GF-D8 (cell line): ENCODE measurements at places on chromosomes 7 and 10.
A peak's percentile ranks its signal among the peaks of the same experiment; 100 is the strongest.

GRCh38 chr10:93390306-93391090, 91.6 kb downstream of the MYOF start:
- DNase-seq, result no peak

DNA sequence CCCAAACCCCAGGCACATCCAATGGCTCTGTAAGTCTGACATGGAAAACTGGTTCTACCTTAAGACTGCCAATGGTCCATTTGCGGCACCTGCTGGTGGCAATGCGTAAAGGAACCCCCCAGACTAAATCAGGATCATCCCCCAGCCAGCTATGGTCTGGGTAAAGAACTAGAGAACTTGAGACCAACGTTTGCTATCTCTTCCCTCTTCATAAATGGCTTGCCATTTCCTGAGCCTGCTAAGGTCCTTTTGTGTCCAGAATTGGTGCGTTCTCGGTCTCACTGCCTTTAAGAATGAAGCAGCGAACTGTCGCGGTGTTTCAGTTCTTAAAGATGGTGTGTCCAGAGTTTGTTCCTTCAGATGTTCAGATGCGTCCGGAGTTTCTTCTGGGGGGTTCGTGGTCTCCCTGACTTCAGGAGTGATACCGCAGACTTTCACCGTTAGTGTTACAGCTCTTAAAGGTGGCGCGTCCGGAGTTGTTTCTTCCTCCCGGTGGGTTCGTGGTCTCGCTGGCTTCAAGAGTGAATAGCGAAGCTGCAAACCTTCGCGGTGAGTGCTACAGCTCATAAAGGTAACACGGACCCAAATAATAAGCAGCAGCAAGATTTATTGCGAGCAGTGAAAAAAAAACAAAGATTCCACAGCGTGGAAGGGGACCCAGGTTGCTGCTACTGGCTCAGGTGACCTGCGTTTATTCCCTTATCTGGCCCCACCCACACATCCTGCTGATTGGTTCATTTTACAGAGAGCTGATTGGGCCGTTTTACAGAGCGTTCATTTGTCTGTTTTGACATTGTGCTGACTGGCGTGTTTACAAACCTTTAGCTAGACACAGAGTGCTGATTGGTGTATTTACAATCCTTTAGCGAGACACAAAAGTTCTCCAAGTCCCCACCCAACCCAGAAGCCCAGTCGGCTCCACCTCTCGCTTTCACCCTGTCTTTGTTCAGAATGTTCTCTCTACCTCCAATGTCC, 95.4 kb downstream of the ELMO1 start:
- peak; percentile 84 for DNase-seq

DNA sequence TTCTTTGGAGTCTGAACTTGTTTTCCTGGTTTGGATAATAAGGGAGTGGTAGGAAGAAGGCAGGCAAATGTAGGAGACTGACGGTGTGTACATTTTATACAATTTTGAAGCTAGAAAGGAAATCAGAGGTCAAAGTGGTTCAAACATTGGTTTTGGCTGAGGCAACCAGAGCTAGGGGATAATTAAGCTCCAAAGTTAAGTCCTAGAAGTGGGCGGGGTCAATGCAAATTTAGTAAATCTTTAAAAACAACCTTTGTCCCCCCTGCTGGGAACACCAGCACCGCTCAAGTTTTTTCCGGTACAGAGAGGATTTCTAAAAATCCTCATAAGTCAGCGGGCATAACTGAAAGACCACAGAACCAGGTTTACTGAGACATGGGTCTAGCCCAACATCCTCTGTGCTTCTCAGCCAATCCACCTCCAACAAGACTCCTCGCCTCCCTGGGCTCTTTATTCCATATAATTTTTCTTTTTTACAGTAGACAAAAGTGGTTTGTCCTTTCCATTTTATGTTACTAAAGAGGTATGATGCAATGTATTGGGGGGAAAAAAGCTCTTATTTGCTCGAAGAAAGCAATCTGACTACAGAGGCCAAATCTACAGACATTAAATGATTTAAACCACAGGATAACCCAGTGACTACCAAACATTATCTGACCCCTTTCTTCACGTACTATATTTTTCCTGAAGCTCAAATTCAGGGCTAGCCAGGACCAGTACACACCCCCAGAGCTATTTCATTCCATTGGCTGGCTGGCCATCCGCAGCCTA, 1.6 kb downstream of the GLUD1 start:
- DNase-seq, result no peak

DNA sequence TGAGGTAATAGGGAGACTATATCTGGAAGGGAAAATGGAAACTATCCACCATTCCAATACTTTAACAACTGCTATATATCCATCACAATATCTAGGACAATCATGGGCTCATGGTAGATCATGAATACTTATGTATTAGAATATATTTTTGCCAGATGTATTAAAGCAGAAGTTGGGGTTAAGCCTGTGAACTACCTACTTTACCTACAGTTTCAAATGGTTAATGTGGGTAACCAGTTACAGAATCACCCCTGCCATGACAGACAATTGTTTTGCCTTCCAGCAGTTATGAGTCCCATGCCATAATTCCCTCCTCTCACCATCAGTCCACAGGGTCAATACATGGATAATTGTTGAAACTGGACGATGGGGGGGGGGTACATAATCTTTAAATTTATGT, 29.9 kb upstream of the RAPGEF5 start:
- no peak for DNase-seq

DNA sequence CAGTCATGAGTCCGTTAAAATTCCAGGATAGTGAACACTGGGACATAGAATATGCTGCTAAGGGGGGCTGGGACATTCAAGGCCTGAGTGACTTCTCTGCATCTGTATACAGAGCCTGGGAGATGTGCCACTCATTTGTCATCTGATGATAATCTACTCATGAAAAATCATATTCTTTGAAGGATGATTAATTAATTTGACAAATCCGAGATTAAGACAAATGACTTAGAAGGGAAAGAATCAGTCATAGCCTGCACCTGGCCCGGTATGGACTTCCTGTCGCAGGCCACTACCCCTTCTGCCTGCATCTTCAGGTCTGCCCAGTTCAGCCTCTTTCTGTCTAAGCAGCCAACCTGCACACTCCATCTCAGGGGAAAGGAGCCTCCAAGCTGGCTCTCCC, 18.8 kb upstream of the FAM170B start:
- no peak for DNase-seq

DNA sequence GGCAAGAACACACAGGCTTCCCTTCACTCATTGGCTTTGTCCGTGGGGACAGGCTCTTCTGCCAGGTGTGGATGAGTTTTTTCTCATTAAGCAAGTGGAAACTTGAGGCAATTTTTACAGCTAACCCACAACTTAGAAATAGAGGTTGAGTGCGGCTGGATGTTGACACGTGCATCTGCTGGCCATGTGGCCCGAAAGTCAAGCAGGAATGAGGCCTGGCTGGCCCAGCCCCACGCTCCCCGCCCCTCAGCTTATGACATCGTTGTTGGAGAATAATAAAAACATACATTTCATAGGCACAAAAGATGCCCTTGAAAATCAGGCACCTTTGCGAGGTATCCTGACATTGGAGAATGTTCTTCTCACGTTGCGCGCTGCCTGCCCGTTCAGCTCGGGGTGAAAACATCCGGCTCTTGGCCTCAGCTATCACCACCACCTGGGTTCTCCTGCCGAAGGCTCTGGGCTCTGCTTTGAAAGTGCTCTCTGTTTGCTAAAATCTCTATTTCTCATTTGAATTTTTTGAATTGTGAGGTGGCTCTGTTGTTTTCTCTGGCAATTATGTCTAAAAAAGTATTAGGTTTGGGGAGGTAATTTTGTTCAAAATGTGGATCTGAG, 310.7 kb downstream of the WDR37 start:
- no peak for DNase-seq

DNA sequence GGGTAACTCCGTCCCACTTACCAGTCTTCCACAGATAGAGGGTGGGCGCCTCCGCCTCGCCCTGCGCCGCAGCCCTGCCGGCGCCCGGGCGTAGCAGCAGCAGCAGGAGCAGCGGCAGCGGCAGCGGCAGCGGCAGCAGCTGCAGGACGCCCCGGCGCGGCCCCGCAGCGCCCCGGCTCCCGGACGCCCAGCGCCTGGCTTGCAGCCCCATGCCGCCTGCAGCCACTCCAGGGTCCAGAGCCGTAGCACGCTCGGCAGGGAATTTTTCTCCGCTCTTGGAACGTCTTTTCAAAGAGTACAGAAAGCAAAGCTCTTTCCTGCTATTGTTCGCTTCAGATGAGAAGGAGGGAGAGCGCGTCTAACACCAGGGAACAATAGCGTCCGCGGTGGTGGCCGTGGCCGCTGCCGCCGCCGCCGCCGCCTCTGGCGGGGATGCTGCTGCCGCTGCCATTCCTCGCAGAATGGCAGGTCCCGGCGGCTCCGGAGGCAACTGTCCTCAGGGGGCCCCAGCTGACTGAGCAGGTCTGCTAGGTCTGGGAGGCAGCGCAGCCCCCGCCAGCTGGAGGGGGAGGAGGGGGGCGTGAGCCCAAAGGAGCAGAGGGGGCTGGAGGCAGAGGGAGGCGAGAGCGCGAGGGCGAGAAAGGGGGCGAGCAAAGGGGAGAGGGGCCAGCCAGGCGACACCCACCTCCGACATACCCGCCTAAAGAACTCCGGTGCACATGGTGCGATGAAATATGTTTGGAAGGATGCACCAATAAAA, at the start of gene THSD7A:
Gene THSD7A (minus strand): TSS at position 463 of the 760 bp plus-strand sequence. CDS start 252 bp downstream, at position 211.
- no peak for DNase-seq

GRCh38 chr10:91410638-91411371, 661 bp downstream of the HECTD2 start:
- DNase-seq, result no peak

DNA sequence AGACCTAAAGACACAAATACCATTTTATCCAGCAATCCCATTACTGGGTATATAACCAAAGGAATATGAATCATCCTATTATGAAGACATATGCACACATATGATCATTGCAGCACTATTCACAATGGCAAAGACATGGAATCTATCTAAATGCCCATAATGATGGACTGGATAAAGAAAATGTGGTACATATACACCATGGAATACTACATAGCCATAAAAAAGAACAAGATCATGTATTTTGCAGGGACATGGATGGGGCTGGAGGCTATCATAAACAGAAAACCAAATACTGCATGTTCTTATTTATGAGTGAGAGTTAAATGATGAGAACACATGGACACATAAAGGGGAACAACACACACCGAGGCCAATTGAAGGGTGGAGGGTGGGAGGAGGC, 3.8 kb downstream of the MACC1 start:
- no peak for DNase-seq

DNA sequence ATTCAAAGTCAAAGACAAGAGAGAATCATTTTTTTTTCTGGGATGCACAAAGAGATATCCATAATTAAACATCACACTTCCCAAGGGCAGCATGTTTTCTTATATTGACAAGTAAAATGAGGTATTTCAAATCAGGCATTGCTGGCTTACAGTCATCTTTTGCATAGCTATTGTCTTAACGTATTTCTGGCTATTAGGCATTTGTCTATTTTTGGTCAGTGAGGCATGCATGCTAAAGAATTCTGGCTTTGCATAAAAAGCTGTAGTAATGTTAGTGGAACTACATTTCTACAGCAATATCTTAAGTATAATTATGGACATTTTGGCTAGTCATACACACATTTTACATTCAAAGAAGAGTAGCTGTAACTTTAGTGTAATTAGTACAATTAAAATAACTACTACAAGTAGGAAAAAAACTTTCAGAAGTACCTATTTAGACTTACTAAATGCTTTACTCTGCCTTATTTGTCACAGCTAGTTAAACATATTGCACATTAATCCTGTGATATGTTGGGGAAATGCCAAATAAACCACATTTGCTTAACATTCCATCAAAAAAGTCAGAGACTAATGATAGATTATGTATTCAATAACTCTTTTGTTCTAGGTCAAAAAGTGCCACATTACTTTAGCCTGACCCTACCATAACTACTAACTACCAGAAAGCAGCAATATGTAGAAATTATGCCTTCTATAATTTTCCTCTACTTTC, 76.4 kb downstream of the RELN start:
- DNase-seq, result no peak

- no peak for DNase-seq
These were observed 167.1 kb upstream of the FAM3C start for GRCh38 chr7:121563177-121563576.

DNA sequence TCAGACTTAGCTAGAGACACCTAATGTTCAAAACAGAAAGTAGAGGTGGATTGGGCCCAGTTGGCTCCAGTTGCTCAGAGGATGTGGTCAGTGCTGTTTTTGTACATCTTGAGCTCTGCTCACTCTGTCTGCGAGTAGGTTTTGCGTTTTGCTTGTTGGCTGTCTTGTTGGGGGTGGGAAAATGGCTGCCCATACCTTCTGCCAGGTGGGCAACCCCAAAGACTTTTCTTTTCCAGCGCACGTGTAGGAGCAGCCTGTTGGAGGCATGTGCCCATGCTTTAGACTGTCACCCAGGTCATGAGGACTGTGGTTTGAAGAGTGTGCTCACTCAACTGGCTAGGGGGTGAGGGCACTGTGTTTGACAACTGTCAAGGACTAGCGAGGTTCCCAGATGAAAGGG, 73.9 kb downstream of the KAT6B start:
- no peak for DNase-seq

GRCh38 chr7:158443688-158444483, 143.7 kb downstream of the PTPRN2 start:
- no peak for DNase-seq

DNA sequence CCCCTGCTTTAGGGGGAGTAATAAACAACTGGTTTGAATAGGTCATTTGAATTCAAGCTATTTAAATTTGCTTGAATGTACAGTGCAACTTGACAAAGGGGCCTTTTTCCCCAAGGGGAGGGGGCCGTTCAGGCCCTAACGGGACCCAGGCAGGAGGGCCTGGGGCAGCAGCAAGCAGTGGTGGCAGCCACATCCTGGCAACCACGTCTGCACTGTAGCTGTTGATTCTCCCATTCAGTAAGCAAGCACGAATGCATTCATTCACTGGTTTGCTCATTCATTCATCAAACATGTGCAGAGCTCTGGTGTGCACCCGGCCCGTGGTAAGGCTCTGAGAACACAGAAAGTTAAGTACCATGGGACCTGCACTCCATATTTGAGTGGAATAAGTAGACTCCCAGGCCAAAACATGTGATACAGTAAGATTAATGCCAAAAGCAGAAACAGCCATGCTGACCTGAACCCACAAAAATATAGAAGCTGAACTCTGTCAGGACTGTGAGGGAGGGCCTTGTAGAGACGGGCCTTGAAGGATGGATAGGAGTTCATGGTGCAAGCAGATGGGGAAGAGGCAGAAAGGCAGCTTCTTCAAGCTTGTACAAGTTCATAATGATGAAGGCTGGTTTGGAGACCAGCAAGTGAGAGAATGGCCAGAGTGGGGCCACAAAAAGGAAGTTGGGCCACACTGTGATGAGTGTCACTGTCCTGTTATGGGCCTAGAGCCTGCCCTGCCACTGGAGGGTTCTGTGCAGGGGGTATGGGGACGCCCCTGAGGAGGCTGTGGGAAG, 29.3 kb upstream of the C10orf53 start:
- DNase-seq, result no peak

DNA sequence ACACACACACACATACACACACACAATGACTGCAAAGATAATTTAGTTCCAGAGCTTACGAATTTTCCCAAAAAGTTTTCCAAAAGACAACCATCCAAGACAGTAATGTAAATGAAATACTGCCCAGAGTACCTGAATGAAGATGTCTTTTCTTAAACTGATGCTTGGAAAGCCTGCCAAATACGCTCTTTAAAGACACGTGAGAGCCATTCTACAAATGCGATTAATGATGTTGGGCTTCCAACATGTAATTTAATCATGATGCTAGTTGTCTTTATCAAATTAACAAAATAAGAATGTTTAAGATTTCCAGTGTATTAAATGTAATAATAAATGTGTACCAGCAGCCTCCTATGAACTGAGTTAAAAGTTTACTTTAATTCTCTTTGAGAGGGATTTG, 11.1 kb downstream of the ERCC6 start:
- no peak for DNase-seq
